AG09319 (cell line): ENCODE measurements at places on chromosomes 11 and 22.
A peak's percentile ranks its signal among the peaks of the same experiment; 100 is the strongest.

GRCh38 chr11:33742249-33742851, 6.1 kb upstream of the CD59 start:
- no peak for DNase-seq

GRCh38 chr22:39777716-39778454, 115.7 kb downstream of the ENTHD1 start:
- no peak for DNase-seq

GRCh38 chr11:15976433-15977045, 379.8 kb downstream of the SOX6 start:
- DNase-seq, result no peak

DNA sequence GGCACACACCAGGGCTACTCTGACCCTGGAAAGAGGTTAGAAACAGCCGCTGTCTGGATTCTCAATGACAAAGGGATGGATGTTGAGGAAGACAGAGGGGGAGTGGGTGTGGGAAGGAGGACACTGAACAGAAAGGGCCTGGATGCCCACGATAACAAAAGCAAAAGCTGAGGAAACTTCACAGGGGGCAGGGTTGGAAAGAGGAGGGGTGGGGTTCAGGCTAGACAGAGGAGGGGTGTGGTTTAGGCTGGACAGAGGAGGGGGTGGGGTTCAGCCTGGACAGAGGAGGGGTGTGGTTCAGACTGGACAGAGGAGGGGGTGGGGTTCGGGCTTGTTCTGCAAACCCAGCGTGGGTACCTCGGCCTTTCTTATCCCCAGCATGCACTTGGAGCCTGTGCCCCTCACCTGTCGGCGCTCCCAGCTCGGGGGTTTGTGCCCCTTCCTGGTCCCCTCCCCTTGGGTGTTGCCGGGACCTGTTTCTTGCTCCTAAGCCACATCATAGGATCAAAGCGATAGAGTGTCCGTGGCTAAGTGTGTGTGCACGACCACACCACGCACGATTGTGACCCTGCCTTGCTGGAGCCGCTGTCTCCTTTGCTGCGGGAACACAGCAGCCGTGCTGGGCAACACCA, 75.6 kb downstream of the BRD1 start:
- DNase-seq, result no peak

- DNase-seq, result no peak
These were observed 255 bp upstream of the SYNGR1 start for GRCh38 chr22:39349506-39349966.

DNA sequence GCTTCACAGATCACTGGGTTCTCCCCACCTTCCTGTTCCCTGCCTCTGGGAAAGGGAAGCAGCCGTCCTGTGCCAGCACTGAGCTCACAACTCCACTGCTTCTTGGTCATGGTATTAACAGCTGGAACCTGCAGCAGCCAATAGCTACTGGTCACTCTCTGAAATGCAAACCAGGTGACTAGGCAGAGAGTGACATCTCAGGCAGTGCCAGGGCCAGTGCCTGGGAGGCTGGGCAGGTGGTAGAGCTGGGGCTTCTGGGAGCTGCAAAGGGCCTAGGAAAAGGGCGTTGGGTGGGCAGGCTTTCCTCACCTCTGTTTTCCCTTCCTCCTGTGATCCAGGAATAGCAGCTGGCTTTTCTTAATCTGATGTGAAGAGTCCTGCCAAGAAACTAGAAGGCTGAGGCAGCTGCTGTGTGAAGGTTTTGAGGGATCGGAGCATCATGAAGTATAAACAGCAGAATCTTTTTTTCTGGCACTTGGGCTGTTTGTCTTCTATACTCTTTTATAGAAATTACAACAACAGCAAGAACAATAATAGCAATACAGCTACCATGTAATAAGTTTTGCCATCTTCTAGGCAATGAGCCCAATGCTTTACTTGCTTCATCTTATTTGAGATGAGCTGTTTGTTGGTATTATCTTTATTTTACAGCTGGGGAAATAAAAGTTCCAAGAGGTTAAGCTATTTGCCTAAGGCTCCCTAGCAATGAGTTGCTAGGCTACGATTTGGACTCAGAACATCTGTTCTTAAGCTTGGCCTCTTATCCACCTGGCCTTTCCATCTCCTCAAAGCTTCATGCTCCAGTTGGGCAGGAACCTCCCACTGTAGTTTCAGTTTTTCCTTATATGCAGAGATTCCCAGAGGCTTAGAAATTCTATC, 22.0 kb upstream of the CD44 start:
- DNase-seq, result no peak

DNA sequence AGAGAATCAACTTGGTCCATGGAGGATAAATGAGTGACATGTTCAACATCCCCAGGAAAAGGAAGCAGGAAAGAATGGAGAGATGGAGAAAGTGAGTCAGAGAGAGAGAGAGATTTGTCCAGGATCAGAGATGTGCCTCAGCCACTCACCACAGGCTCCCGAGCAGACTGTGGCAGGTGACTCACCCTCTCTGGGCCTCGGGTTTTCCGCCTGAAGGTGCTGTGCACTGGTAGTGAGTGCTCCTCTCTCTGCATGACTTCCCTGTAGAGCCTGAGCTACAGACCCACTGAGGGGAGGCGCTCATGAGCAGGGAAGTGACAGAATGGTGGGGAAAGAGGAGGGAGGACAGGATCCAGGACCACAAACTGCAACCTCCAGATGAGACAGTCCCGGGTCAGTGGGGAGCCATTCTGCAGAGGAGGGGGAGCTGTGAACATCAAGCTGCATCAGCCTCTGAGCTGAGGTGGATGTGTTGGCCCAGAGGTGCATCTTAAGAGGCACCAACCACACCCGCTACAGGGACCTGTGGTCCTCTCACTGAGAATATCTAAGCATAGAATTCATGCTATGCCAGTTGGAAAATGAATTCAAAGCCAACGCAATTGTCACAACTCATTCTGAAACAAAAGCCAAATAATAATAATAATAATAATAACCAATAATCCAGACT, 433.4 kb downstream of the BRD1 start:
- no peak for DNase-seq

DNA sequence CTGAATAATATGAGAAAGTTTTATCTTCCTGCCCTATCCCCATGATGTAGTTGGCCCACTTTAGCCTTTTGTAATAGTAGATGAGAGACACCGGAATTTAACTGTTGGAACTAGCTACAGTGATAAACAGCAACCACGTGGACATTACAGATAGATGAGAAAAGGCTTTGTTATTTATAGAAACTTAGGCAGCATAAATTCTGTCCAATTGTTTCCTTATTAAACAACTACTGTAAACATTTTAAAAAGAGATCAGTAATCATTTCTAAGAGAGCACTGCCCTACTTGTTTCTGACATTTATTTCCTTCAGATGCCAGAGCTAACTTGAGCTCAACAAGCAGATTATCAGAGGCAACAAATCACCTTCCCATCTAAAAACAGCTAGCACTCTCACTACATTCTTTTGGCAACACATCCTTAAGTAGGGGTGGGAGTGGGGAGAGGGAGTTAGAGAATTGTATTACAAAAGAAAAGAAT, 63.1 kb downstream of the SOX6 start:
- no peak for DNase-seq

GRCh38 chr22:35678836-35679235, 30.6 kb downstream of the APOL6 start:
- no peak for DNase-seq

- no peak for DNase-seq
These were observed 265.4 kb downstream of the MIAT start for GRCh38 chr22:26922806-26923205.

DNA sequence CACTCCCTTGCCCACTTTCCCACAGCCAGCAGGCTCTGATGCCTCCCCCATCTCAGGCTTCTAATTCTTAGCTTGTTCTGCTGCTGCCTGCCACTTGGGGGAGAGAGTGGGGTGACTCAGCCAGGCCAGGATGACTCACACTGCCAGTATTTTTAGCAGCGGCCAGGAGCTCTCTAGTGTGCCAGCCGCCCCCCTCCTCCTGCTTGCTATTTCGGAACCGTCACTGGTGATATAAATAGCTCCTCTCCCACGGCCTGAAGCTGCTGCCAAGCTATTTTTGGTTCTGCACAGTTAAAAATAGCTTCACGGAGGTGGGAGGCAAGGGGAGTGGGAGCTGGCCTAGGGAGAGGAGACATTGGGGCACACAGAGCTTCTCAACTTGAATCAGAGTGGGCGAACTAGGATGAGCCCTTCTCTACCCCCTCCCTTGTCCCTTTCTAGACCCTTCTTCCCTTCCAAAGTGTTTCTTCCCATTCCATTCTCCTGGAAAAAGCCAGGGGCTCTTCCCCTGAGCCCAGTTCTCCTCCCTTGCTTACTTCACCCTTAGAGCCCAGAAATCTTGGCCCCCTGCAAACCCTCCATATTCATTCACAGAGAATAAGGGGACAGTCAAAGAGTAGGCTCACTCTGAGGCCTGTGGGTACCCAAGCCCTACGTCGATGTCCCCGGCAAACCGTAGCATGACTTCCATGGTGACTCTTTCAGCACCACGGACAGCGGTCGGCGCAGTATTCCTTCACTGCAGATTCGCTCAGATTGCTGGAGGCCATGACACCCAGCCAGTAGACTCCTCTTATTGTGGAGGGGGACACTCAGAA, 2.5 kb upstream of the NPAS4 start:
- peak; percentile 84 for DNase-seq

DNA sequence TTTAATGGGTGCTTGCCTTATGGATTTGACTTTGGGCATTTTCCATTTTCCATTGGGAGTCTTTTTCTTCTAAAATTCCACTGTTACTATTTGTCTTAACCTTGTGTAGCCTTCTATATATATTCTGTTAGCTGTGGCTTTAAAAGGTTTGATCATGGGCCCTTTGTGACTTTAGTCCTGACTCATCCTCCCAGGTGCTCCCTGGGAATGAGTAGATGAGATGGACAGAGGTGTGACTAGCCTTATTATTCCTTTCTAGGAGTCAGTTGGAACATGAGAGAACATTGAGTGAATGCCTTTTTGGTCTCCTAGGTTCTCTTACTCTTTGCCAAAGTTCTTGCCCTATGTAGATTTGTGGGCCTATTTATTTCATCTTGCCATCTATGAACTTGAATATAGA, 39.0 kb downstream of the DDX10 start:
- no peak for DNase-seq

- no peak for DNase-seq
These were observed 1349.5 kb downstream of the BRD1 start for GRCh38 chr22:48478124-48478523.

GRCh38 chr22:35043252-35043933, 22.6 kb upstream of the ISX start:
- DNase-seq, result no peak

- DNase-seq, result no peak
These were observed 19.5 kb downstream of the WNT11 start for GRCh38 chr11:76186776-76187279.
